ENCODE measurements at places on chromosomes 1 and 21.

GRCh38 chr21:38088916-38089762, 167.7 kb upstream of the KCNJ15 start:
- no peak for DNase-seq

DNA sequence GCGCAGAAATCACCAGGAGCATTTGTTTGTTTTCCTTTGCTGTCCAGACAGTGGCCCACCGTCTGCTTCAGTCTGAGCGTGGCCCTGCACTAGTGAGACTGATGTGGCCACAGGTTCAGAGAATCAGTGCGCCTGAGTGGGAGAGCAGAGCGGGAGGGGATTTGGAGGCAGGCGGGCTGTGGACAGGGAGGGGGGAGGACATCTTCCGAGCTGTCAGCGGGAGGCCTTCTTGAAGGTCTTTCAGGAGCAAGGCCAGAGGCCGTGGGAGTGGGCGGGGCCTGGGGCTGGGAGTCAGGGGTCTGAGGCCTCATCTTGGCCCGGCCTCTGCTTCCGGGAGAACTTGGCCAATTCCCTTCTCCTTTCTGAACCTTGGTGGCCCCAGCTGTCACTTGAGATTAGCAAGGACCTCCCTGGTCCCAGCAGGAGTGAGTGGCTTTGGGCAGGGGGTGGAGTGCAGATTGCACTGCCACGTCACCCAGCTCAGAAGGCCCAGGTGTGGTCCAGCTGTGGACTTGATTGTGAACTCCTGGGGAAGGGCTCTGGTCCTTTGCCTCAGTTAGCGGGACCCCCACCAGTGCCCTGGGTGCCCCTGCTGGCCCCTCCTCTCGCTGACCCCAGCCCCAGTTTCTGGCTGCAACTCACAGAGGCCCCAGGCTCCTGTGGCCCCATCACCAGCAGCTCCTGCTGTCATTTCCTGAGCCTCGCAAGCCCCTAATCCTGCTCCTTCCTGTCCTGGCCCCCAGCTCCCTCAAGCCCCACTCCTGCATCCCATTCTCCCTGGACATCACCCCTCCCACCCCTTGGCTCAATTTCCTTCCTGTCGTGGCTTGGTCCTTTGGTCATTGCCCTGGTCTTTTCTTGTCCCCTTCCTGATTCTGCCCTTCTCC, 8.4 kb downstream of the TNFRSF1B start:
- DNase-seq: no peak

DNA sequence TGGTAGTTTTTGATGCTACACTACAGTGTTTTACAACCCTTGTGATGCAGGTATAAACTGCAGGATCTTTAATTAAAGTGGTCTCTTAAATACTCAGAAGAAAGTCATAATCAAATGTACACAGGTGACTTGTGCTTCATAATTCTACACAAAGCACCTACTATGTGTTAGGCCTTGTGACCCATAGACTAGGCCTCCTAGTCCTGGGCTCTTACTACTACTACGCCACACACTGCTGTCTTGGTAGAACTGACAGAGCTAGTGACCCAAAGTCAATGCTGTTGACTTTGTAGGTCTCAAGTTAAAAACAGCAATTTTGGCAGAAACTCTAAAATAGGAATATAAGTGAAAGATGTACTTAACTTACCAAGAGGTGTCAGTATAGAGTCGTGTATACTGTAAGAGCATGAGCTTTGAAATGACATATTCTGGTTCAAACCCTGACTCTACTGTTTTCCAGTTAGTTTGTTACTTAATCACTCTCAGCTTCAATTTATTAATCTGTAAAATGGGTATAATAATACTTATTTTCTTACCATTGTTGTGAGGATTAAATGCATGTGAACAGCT, 48.6 kb upstream of the LMO4 start:
- DNase-seq: peak; percentile 9

- DNase-seq: peak; percentile 57
Observed at GRCh38 chr1:209674957-209675564, at the start of gene G0S2. G0S2 (plus strand) TSS chr1:209675412; CDS start chr1:209675685, 273 bp downstream.

DNA sequence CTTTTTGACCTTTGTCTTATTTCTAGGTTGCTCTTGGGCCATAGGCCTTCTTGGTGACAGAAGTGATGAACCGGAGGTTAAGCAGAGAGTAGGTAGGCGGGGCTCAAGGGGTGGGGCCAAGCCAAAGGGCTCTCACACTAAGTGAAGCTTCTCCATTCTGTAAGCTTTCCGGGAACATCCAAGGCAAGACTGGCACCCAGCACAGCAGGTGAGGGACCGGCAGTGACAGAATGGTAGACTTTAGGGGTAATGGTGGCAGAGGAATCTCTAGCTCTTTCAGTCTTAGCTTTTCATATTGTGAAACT, at the start of gene TNFAIP8L2:
TSS of gene TNFAIP8L2 (plus strand) at position 135 of the 305 bp plus-strand sequence. CDS start 2,049 bp downstream, outside the sequence.
- DNase-seq: no peak

DNA sequence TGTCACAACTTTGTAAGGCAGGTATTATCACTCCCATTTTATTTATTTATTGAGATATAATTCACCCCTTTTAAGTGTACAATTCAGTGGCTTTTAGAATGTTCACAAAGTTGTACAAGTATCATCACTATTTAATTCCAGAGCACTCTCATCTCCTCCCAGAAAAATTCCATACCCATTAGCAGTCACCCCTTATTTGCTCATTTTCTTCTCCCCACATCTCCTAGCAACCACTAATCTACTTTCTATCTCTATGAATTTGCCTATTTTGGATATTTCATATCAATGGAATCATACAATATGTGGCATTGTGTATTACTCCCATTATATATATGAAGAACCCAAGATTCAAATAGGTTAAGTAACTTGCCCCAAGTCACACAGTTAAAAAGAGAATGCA, 7.0 kb downstream of the DSTYK start:
- DNase-seq: no peak

DNA sequence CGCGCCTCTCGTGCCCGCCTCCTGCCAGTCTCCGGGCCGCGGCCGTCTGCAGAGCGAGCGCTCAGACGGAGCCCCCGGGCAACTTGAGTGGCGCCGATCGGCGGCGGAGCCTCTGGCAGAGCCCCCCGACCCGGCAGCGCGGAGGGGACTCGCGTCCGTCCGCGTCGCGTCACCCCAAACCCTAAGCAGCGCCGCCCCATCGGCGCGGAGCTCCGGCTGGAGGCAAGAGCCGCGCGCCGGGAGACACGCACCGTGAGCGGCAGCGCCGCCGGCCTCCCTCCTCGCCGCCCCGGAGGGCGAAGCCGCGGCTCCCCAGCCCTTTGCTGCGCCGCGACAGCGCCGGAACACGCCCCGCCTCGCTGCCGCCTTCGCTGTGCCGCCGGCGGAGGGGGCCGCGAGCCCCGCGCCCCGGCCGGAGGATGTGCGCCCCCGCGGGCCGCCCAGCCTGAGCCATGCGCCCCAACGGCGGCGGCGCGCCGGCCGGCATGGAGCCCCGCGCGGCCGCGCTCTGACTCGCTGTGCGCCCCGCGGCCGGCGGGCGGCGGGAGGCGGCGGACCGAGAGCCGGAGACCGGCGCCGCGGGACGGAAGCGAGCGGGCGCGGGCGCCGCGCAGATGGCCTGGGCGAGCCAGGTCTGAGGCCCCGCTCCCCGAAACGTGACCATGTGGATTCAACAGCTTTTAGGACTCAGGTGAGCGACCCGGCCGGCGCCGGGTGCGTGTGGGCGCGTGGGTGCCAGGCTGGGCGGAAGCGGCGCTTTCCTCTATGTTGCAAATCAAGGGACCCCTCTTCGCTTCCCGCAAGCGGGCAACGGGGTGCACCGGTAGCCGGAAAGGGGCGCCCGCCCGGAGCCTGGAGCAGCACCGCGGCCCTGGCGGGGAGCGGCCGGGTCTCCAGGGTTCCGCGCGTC, 610 bp downstream of the AJAP1 start:
- no peak for DNase-seq

GRCh38 chr21:27581168-27581567, 614.3 kb upstream of the ADAMTS5 start:
- peak; percentile 89 for DNase-seq

DNA sequence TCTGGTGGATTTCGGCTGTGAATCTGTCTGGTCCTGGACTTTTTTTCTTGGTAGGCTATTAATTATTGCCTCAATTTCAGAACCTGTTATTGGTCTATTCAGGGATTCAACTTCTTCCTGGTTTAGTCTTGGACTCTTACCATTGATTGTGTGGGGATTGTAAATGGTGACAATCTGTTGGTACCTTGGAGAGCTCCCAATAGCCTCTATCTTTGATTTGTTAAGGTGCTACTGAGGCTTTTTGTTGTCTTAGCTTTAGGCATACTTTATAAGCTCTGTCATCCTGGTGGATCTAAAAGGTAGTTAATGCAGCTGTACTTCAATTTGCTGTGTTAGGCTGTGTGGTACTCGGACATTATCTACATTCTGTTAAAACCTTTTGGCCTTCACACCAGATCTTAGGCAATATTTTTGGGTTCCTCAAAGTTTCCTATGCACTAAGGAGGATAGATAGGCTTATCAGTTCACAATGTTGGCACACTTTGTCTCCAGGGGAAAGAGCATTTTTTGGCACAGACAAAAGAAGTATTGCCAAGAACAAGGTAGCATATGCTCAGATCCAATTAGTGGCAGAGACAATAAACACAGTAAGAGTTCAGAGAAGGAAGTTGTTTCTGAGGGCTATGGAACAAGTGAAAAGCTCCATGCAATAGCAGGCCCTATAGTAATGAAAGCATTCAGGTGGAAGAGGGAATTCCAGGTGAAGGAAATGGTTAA, 230.4 kb downstream of the PDE4B start:
- no peak for DNase-seq

GRCh38 chr1:183248989-183249691, 63.1 kb downstream of the LAMC2 start:
- no peak for DNase-seq

GRCh38 chr1:206004826-206005225, 1.6 kb upstream of the RAB7B start:
- no peak for DNase-seq

DNA sequence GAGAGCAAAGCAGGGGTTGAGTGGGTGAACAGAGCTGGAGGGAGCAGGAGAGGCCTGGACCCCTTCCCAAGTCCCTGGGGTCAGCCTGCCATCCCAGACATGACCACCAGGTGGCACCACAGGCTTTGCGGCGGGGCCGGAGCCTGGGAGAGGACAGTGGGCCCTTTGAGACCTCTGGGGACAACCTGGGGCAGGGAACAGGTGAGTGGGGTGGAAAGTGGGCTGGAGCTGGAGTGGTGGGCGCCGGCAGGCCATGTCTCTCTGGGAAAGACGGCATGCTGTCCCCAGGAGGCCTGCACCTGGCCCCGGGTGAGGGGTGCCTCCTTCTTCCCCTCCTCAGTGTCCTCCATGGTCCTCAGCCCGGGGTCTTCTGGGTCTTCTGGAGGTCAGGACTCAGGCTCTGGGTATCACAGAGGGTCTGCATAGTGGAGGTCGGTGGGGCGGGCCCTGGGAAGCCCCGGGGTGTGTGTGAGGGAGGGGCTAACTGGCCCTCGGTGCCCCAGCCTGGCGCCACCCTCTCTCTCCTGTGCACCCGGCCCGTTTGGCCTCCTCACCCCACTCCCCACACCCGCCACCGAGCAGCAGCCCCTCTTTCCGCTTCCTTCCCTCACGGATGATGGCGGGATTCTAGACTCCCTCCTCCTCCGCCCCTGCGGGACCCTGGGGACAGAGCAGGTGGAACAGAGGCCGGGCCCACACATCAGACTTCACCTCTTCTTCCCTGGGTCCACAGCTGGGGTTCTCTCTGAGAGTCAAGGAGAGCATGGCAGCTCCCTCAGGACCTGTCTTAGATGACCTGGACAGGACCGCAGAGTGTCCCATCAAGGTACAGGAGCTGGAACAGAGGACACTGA, 28.5 kb upstream of the PKP1 start:
- no peak for DNase-seq

DNA sequence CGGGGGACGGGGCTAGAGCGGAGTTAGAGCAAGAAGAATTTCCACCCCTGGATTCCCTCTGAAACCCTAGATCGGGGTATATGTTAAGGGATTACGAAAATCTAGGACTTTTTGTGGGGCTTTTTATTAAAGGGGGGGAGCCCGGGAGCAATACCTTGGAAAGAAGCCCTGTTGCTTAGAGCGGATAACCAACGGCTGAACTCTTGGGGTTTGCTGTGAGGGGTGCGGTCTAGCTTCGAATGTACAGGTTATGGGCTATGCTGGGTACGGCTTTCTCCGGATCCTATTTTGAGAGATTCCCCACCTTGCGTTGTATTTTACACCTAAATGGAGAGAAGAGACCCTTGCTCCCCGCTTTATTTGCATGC, 626 bp downstream of the DYRK3 start:
- no peak for DNase-seq

DNA sequence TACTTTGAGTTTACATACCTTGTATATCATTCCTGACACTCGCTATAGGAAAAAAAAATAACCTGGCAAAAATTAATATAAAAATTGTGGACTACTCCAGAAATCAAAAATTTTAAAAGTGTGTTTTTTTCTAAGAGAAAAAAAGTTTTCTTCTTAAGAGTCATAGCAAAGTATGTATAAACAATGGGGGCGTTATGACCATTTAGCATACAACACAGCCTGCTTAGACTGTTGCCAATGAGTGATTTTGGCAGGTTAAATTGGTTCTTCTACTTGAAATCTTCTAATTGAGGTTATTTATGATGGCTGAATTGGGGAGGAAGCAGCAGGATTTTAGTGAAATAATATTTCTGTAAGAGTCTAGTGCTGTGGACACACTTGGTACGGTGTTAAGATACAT, 130.5 kb upstream of the USH2A start:
- DNase-seq: no peak

DNA sequence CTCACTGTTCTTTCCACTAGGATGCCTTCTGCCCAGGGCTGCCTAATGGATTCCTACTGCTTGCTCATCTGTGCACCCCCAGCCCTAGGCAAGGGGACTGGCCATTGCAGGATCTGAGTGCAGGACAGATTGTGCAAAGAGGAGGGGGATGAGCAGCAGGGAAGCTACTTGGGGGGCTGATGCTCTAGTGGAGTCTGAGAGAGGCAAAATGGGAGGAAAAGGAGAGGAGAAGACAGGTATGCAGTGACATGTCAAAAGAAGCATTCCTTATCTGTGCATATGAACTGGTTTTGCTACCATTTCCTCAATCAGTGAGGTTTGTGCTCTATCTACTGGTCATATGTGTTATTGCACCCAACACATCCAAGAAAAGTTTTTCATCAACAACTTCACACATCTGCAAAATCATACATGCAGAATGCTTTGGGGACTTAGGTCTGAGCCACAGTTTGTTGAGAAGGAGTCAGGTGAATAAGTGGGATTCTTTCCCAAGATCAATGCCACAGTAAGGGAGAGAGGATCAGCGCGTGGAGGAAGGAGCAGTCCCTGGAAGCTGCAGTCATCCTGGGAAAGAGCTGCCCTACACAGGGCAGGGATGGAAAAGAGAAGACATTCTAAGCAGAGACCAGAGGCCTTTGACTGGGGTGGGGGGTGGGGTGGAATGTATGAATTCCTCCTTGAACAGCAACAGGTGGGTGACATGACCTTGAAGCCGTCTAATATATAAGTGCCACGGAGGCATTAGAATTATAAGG, 14.4 kb downstream of the SLC5A9 start:
- DNase-seq: peak; percentile 48

GRCh38 chr1:11543392-11543791, 64.4 kb downstream of the DISP3 start:
- no peak for DNase-seq

GRCh38 chr1:193592317-193592716, 405.9 kb upstream of the B3GALT2 start:
- no peak for DNase-seq

Data from RCC 7860 (cell line).